Testis (tissue), 5 donors: ENCODE measurements at places on chromosomes 2 and 18.

GRCh38 chr2:157150747-157151146 is 106.8 kb upstream of the GALNT5 start:
- no peak for DNase-seq

DNA sequence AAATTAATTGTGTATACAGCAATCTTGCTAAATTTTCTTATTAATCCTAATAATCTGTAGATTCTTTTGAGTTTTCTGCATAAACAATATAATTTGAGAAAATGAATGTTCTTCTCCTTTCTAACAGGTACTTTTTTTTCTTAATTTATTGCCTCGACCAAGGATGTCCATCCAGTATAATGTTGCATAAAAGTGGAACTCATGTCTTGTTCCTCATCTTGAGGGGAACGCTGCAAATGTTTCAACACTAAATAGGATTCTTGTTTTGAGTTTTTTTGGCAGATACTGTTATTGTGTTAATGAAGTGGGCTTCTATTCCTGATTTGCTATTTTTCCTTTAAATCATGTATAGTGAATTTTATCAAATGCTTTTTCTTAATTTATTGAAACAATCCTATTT is 244.4 kb upstream of the REV1 start:
- DNase-seq: no peak

DNA sequence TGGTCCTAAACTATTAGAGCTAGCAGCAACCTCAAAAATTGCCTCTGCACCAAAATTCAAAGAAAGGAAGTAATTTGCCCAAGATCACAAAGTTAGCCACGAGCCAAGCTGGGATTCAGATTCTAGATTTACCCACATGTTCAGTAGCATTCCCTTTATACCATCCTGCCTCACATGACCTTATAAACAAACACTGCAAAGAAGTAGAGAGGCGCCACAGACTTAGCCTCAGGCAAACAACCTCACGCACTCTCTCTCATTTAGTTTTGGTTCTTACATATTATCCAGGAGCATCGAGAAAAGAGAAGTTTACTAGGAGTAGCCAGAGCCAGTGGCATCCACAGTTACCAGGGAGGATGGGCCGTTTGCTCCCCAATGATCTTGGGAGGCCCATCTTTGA is 226.6 kb downstream of the OSR1 start:
- no peak for DNase-seq

DNA sequence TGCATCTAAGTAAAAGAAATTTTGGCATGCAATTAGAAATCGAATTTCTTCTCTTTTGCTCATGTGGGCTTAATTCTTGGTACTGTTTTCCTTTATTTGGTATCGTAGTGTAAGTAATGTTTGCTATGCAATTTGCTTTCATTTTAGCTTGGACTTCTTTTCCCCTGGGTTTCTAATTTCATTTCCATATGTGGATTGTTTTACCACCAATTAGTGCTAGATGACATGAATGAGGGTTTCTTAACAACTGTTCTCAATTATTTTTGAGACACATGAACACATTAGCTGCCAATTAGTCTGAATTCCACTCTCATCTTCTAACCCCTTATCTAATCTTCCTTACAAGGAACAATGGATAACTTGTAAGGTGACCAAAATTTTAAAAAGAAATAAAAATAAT is 1047.2 kb upstream of the PIK3C3 start:
- DNase-seq: no peak

GRCh38 chr18:28581521-28582071 is 404.7 kb upstream of the CDH2 start:
- no peak for DNase-seq

DNA sequence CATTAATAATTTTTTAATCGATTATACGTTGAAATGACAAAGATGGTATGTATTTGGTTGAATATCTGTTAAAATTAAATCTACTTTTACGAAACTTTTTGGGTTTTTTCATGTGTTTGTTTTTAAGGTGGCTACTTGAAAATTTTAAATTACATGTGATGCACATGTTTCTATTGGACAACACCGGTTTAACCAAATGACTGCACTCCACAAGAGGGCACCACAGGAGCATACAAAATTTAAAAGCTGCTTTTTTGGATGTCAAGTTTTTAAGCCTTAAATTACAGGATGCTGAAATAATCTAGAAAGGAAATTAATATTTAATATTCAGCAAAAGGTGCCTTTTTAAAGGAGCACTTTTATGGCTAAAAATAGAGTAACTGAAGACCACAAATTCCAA is 98.7 kb downstream of the ACVR1 start:
- peak; percentile 69 for DNase-seq

GRCh38 chr2:146481629-146482028 is 1363.2 kb upstream of the ACVR2A start:
- no peak for DNase-seq

GRCh38 chr2:239821694-239822075 is 203.5 kb downstream of the NDUFA10 start:
- DNase-seq: peak; percentile 9

DNA sequence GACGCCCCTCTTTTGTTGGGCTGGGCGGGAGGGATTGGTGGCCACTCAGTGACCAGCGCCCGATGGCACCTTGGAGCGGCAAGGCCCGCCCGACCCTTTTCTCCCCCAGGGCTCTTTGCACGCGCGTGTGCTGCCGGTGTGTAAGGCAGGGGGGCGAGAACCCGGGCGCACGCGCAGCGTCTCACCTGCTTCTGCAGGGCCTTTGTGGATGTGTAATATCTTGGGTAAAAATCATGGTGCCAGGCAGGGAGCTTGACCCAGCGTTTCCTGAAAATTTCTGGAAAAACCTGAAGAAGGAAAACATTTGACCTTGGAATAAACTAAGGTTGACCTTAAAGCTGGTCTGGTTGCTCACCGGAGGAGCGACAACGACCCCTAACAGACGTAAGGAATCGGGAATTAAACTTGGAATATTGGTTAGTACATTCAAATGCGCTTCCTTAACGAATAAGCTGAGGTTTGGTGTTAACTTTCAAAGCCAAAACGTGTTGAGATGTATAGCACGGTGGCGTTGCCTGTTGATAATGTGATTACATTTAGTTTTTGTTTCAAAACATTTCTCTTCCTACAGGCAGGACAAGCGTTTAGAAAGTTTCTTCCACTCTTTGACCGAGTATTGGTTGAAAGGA is 438 bp downstream of the HSPE1 start:
- DNase-seq: no peak

DNA sequence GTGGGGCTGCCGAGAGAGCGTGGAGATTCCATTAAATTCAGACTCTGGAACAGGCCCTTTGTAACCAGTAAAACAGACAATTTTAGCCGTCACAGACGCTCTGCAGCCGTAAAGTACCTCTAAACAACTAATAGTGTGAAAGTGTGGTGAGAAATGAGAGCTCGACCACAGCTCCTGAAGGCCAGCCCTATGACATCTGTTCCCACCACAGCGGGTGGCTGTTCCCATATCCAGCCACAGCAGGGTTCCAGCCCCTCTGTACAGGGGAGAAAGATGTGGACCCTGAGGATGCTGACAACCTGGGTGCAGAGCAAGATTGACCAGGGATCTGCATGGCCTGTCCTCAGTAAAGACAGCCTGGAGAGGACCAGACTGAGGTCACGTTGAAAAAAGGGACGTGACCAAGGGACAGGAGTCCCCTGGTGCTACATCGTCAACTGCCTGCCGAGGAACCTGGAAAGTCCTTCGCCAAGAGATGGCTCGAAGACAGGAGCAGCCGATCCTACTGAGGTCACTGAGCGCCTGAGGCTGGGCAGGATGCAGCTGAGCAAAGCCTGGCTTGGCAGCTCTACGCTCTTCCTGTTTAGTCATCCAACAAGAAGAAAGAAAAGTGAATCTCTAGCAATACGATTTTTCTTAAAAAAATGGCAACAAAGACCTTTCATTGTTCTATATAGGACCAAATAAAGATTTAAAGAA is 831.7 kb downstream of the RNF144A start:
- DNase-seq: no peak

GRCh38 chr2:241217320-241218031 is 29.0 kb downstream of the ANO7 start:
- peak; percentile 76 for DNase-seq

GRCh38 chr18:57657542-57657941 is 35.9 kb upstream of the NARS1 start:
- DNase-seq: no peak

DNA sequence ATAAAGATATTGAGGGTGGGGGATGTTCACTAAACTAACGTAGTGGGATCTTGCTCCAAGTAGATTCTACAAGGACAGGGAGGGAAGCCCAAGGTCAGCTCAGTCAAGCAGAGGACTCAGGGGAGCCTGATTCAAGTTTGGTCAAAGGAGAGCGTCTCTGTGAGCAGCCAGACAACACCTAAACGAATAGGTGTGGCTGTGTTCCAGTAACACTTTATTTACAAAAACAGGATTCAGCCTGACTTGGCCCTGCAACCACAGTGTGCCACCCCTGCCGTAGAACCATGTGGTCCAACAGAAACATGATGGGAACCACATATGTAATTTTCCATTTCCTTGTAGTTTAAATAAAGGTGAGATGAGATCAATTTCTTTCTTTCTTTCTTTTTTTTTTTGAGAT is 18.1 kb upstream of the FZD5 start:
- DNase-seq: no peak

GRCh38 chr2:189178054-189178453 is 1.5 kb downstream of the COL5A2 start:
- no peak for DNase-seq

DNA sequence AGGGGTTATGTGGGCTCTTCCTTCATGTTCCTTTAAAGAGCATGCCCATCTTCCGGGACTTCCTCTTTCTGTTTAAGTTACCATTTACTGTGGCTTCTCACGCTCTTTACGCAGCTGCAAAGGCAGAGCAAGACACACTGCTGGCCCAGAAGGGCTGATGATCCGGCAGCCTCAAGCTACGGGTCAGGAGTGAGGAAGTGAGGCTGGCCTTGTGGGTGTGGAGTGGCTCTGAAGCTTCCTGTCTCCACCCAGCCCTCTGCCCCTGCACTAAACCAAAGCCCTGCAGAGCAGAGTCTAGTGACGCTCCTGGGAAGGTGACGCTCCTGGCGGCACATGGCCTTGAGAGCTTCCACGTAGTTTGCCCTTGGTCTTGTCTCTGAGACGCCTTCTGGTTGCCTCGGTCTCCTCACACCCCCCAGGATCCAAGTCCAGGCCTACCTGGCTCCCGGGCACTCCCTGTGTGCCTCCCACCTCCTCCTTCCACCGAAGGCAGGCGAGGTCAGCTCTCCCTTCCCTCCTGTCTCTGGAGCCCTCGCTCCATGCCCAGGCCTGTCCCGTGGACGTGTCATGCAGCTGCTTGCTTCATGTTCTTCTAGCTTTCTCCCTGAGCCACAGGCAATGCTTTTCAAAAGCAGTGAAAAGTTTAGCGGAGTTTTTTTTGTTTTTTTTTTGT is 50.3 kb downstream of the ARL4C start:
- peak; percentile 51 for DNase-seq

DNA sequence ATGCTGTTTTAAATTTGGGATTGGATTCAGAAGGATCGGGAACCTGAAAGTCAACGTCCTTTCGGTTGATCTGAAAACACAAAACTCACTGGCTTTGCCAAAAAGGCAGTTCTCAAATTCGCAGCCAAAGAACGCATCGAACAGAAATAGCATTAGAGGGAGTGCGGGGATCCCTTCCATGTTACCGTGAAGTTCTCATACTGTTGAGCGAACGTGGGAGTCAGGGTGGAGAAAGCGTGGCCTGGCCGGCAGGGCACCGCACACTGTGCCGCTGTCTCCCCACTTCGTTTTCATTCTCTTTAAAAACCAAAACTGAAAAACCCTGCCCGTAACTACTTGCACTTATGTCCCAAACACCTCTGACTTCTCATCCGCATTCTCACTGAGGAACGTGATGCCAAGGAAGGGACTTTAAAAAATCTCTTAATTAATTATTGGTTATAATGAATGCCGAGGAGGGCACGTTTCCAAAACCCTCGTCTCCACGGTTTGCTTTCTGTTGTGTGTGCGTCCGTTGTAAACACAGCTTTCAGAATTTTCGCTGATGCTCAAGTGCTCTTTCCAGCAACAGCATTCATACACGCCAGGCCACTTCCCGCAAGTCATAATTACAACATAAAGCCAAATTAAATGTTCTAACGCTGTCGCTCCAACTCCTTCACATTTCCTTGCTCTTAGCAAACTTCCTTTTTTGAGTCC is 60.9 kb upstream of the TWIST2 start:
- DNase-seq: no peak

DNA sequence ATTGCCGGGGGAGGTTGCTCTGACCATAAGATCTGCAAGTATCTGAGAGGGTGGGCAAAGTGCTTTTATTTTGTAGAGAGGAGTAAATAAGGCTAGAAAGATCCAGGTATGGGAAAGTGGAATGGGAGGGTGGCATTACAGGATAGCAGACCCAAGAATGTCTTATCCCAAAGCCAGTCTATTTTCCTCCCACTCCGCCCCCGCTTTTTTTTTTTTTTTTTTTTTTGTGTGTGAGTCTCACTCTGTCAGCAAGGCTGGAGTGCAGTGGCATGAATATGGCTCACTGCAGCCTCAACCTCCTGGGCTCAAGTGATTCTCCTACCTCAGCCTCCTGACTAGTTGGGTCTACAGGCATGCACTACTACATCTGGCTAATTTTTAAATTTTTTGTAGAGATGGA is 31.5 kb downstream of the ARID5A start:
- DNase-seq: no peak

- DNase-seq: peak; percentile 59
Measured at GRCh38 chr18:78979730-78980278, at the start of gene SALL3. Gene SALL3 (plus strand): TSS chr18:78979818. CDS start chr18:78980275, 457 bp downstream.

- DNase-seq: no peak
Measured at GRCh38 chr2:16034151-16034974, 94.0 kb downstream of the MYCN start.

- no peak for DNase-seq
Measured at GRCh38 chr2:40041422-40042382, 262.6 kb upstream of the THUMPD2 start.

- peak; percentile 70 for DNase-seq
Measured at GRCh38 chr18:22559414-22560274, 141.9 kb upstream of the CTAGE1 start.

DNA sequence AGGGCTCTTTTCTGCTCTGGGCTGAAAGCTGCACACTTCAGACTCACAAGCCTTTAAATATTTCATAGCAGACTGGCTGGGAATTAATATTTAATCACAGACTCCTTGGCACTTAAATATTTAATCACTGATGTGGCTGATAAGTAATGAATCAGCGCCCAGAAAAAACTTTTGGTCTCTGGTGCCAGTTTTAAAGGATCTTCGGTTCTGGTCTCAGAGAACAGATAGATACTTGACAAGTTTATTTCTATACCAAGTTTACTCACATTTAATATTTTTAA is 201.2 kb downstream of the MYCN start:
- no peak for DNase-seq

- no peak for DNase-seq
Measured at GRCh38 chr2:134630504-134631159, 88.2 kb downstream of the TMEM163 start.

DNA sequence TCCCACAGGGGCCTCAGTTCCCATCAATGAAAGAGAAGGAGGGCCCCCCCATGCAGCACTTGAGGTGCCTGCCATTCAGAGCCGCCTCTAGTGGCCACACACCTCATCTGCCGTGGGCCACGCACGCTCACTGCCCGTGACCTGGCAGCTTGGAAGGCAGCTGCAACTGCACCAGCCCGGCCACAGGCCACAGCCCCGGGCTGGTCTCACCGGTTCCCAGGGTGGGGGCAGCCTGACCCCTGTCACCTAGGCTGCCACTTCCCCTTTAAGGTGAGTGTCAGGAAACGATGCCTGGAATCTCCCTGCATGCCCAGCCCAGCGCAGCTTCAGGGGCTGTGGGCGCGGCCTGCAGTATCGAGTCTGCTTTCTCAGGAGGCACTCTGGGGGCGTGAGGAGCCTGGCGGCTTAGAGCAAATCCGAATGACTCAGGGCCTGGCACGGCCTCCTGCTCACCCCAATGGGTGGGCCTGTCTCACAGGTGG is 2.6 kb downstream of the MAB21L4 start:
- DNase-seq: no peak
